Stimulated activated CD8-positive, alpha-beta memory T cell treated with anti-CD3 and anti-CD28 coated beads, Interleukin-7, amount 100 ng/mL, for 24 hours (primary cell): ENCODE measurements at places on chromosomes 11 and 22.
A peak's percentile ranks its signal among the peaks of the same experiment; 100 is the strongest.

- DNase-seq: no peak
Measured at GRCh38 chr22:47561115-47561675, 798.7 kb downstream of the TBC1D22A start.

- no peak for DNase-seq
Measured at GRCh38 chr22:47996446-47996857, 1234.0 kb downstream of the TBC1D22A start.

- no peak for DNase-seq
Measured at GRCh38 chr11:126163074-126163700, 48.3 kb downstream of the RPUSD4 start.

GRCh38 chr22:32771756-32772155 lies 29.7 kb upstream of the TIMP3 start:
- DNase-seq: no peak

- DNase-seq: no peak
Measured at GRCh38 chr22:23020659-23021293, 49.5 kb upstream of the GNAZ start.

DNA sequence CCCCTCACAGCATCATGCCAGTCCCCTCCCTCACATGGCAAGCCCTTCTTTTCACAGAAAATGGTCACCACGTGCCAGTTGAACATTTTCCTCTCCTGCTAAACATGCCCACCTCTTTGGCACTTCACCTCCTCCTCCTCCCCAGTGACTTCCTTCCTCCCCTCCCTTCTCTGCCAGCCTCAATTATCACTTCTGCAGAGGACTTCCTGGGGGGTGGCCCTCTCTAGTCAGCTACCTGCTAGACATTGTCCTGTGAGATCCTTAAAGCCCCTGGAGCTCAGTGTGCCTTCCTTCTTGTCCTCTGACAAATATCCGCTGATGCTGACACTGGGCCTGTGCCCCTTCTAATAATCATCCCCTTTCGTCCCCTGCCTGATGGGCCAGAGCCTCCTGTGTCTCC lies 43.2 kb upstream of the E2F8 start:
- no peak for DNase-seq

DNA sequence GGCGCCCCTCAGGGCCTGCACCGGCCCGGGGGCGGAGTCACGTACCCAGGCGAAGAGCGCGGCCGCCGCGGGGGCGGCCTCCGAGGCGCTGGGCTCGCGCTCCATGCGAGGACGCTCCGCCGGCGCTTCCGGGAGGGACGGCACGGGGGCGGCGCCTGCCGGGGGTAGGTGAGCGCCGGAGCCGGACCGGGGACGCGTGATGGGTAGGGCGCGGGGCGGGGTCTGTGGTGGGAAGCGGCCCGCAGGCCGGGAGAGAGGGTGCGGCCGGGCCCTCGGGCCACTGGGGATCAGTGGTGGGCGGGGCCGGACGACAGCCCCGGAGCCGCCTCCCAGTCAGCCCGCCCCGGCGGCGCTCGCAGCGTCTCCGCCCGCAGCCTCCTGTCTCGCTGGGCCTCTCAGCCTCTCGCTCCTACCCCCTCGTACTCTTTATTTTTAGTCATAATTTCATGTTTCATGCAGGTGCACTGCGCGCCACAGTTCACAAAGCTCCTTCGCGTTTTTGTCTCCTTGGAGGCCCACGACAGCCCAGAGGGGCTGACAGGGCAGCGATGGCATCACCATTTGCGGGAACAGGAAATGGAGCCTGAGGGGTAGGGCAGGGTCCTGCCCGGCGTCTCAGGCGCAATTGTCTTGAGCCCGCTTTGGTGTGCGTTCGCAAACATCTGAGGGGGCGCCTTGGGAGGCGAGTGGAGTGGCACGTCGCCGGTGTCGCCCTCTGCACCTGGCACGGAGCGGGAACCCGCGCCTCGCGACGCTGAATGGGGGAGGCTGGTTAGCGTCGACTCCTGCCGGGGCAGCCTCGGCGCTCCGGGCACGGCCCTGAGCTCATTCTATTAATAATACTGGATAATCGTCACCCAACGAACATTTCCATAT lies at the start of gene SERGEF:
Gene SERGEF, minus strand, starts transcription at position 142 of the 876 bp plus-strand sequence. Its CDS starts 37 bp downstream, at position 105.
- peak; percentile 83 for DNase-seq

DNA sequence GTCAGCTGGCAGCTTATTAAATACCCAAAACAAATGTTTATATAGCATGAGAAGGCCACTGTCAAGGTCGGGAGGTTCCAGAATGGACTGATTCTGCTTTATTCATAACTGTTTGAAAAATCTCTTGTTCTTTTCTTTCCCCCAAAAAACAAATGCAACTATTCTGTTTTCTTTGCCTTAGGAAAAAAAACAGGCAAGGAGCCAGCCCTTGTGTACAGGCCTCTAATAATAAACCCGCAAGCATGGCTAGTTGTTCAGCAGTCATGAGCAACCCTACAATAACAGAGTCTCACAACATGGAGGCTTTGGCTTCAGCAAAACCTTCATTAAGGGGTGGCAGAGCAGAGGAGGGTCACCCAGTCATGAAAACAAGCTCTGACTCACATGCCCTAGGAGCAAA lies 191.7 kb downstream of the KIRREL3 start:
- DNase-seq: no peak

DNA sequence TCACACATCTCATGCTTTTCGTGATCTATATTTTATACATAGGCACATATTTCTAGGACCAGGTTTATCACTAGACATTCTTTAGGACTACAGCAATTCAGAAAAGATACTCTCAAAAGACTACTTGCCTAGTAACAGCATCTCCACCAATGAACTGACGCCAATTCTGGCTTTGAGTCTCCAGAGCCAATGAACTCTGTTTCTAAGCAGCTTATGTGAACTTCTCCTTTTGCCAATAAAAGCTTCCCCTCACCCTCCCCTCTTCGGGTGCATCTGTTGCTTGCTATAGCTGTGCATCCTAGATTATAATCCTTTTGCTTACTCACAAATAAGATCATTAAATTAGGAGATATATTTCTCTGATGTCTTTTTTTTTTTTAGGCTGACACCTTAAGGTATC lies 11.4 kb upstream of the ANKK1 start:
- no peak for DNase-seq

DNA sequence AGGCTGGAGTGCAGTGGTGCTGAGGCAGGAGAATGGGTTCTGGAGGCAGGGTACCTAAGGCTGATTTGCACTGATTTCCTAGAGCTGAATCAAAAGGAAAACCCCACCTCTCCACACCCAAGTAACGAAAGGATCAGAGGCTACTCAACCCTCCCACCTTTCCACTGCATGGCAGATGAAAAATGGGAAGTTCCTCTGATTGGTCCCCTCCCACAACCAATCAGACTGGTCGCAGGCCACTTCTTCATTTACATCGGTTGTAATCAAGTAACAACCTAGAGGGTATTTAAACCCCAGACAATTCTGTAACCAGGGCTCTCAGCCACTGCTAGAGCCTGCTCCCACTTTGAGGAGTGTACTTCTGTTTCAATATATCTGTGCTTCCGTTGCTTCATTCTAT lies 18.6 kb upstream of the PARVB start:
- DNase-seq: no peak

DNA sequence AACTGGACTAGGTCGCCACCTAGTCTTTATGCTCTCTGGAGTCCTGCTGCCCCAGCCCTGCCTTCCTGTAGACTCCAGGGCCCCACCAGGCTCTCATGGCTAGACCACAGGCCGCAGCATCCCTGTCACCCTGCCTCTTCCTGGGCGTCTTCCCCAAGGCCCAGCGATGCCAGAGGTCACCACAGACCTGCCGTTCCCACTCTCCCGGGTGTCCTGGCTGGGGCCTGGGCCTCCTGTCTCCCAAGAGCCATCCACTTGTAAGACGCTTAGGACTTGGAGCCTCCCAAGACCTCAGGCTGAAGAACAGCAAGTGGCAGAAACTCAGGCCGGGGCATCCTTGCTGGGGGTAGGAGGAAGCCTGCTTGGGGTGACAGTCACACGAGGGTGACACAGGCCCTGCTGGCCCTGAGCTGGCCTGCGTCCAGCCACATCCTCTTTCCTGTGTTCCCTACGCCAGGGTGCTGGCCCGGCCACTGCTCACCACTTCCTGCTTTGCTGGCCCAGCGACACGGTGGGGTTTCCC lies 2.0 kb upstream of the TCIRG1 start:
- no peak for DNase-seq

DNA sequence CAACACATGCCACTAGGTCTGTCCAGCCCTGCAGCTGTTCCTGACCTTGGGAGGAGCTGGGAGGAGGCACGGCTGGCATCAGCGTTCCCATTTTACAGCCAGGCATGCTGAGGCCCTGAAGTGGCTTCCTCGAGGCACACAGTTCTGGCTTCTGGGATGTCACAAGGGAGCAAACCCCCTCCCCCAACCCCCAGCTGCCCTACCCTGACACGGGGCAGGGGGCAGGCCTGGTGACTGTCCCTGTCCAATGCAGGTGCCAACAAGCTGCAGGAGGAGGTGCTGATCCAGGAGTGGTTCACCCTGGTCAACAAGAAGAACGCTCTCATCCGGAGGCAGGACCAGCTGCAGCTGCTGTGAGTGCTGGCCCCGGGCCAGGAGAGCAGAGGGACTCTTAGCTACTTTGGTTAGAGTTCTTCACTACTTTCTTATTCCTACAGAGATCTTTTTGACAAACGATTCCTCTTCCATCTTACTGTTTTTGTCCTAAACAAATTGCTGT lies 5.3 kb downstream of the KCNK7 start:
- no peak for DNase-seq

- no peak for DNase-seq
Measured at GRCh38 chr22:35306350-35306967, 6.8 kb downstream of the TOM1 start.

- no peak for DNase-seq
Measured at GRCh38 chr11:109000531-109000930, 335.7 kb downstream of the DDX10 start.

DNA sequence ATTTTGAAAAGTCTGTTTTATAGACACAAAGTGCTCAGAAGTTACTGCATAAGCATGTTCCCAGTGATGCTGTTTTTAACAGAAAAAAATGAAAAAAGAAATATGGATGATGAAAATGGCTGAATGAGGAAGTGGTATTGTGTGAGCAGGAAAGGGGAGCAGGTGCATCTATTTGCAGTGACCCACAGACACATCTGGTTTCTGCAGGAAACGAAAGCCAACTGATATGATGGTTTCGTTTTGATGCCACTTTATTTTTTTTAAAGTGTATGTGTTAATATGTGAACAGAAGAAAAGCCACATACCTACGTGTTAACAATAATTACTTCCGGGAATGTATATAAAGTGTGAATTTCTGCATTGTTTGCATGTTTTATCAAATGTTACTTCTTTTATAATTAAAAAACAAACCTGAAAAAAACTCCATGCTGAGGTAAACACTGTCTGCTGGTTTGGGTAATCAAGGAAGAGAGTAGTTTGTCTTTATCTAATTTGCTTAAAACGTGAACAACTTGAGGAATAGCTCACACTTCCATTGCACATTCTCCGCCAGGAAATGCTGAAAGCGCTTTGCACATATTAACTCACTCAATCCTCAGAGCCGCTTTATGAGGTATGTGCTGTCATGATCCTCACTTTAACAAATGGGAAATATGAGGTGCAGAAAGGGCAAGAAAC lies 1335.9 kb downstream of the TBC1D22A start:
- DNase-seq: no peak

GRCh38 chr11:12893787-12894672 lies 115.1 kb upstream of the RASSF10 start:
- DNase-seq: peak; percentile 13

DNA sequence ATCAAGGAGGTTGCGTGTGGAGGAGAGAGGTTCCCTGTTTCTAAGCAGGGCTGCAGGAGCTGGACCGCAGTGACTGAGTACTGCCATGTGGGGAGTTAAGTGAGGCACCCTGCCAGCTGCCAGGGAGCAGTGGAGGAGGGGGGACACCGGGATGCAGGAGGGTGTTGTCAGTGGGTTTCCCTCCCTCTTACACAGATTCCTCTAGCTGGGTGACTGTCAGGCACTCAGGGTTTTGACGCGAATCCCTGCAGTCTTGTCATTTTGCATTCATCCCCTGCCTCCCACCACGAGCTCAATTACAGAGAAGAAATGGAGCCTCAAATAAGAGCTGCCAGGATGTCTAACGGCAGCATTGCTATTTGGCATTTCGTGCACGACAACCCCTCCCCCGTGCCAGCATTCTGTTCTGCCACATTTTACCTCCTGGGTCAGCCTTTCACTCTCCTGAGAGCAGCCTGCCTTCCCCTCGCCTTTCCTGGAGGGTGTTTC lies 119.8 kb upstream of the SORL1-AS1 start:
- DNase-seq: no peak

DNA sequence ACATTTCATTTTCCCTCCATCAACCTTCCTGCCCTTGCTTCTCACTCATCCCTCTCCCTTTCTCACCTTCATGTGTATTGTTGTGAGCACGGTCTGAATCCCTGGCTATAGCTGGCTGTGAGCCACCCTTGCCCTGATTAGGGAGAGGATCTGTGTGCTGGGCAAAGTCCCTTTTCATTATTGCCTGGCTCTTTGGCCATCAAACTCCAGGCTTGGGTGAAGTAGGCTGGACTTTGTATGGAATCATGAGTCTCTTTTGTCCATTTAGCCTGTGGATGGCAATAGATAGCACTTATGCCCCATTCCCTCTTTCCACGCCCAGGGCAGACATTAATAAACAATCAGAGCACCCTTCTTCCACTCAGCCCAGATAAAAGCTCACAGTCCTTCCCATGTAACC lies 6.7 kb downstream of the MYO18B start:
- DNase-seq: no peak

- no peak for DNase-seq
Measured at GRCh38 chr22:25038239-25038638, 85.7 kb downstream of the KIAA1671 start.

DNA sequence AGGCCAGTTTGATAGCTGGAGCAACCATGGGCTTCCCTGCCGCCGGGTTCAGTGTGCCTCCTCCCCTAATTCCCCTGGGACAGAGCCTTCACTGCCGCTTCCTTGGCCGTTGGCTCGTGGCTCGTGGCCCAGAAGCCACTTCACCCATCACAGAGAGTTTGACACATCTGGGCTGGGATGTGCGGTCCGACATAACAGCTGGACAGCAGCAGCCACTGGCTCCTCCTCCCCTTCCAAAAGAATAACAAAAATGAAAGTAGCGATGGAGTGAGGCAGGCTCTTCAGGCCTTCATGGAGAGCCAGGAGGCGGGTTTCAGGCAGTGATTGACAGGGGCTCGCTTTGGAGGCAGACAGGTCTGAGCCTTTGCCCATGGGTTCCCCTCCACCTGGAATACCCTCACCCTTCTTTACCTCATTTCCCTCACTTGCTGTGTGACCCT lies 8.2 kb downstream of the CREB3L1 start:
- DNase-seq: no peak
